Aorta (tissue), 5 donors: ENCODE measurements at places on chromosomes 11 and 22. TPM values are rescaled to one million over a fixed set of nuclear protein-coding genes. Genes with fewer than 3 reads are reported as not detected.

DNA sequence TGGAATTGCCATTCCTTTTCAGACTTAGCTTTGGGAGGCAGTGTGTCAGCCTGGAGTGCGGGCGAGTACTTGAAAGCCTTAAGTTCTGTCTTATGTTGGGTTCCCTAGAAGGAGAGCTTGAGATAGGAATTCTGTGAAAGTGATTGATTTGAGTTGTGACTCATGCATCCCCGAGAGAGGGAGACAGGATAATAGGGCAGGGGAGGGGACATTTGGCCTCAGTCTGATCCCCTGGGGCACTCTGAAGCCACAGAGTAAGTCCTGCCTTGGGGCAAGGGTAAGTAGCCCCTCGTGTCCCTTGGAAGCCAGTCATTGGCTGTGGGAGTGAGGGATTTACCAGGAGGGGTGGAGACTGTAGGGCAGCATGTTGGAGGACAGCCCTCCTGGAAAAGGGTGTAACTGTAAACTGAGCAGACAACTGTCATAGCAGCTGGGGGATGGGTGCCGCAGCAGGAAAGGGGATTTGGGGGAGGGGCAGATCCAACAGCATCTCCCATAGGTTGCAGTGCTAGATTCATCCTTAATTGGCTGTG lies 44.0 kb downstream of the KIAA1671 start:
- no peak for DNase-seq

GRCh38 chr22:44616882-44617655 lies 84.9 kb upstream of the PRR5 start:
- DNase-seq, result no peak

DNA sequence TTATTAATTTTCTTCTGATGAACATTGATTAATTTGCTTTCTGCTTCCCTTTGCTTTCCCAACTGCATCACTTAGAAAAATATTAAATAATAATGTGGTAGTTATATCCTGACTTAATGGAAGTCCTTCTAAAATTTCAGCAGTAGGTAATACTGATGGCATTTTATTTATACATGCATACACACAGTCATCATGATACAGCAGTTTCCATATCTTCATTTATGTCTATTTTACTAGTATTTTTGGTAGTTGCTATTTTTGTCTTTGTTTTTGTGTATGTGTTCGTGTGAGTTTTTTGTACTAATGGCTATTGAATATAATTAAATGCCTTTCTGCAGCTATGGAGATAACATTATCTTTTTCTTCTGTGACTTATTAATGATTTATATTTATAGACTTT lies 484.7 kb upstream of the CNTN5 start:
- DNase-seq, result no peak

The B3GAT1 gene
- 0.39 TPM for total RNA-seq

The ZP1 gene
- total RNA-seq, result not detected
